RWPE2 (cell line): ENCODE measurements at places on chromosomes 2 and 18.

GRCh38 chr2:149687052-149687427 lies 99.5 kb upstream of the MMADHC start:
- DNase-seq, result no peak

DNA sequence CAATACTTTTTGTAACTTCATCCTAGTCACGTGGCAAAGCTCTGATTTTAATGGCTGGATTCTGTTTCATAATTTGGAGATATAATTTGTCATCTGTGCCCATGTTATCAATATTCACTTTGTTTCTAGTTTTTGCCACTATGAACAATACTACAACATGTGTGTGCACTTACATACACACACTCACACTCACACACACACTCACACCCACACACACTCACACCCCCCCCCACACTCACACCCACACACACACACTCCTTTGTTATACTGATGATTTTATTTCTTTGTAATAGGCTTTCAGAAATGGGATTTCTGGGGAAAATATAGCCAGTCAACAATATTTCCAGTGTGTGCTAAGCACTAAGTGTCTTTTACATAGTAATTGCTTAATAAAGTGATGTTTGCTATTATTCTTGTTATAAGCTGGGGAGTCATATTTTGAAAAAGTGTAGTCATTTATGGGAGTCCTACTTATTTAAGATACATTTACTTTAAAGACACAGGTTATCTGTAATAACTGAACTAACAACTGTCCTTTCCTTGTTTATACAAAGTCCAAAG lies 22.8 kb upstream of the ROCK2 start:
- no peak for DNase-seq

DNA sequence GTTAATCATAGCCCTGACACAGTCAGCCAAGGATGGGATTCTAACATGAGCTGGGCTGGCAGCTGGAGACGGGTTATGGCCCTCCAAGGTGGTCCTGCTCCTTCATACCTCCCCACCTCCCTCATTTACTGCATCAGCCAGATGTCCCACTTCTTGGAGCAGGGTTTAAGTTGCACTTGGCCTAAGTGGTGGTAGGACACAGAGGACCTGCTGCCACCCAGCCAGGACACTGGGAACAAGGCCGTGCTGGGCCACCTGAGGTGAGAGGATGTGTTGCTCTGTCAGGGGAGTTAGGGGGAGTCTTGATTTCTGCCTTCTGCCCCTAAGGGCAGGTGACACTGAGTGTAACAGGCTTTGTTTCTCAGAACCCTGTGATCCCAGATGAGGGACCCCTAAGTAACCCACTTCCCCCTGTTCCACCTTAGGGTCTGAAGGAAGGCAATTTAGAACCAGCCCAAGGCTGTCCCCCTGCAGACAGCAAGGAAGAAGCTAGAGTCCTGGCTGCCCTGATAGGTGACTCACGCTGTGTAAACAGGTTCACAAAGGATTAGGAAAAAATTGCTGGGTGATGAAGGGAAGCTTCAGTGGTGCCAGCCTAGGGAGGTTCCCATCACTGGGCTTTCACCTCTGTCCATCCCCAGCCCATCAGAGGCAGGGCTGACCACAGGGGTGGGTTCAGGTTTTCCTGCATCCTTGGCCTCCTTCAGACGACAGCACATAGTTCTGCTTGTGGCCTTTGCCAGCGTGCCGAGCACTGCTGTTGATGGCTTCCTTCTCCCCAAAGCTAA lies 114.3 kb upstream of the MCFD2 start:
- no peak for DNase-seq

- DNase-seq, result no peak
Measured at GRCh38 chr2:218091746-218092145, 22.7 kb downstream of the RUFY4 start.

DNA sequence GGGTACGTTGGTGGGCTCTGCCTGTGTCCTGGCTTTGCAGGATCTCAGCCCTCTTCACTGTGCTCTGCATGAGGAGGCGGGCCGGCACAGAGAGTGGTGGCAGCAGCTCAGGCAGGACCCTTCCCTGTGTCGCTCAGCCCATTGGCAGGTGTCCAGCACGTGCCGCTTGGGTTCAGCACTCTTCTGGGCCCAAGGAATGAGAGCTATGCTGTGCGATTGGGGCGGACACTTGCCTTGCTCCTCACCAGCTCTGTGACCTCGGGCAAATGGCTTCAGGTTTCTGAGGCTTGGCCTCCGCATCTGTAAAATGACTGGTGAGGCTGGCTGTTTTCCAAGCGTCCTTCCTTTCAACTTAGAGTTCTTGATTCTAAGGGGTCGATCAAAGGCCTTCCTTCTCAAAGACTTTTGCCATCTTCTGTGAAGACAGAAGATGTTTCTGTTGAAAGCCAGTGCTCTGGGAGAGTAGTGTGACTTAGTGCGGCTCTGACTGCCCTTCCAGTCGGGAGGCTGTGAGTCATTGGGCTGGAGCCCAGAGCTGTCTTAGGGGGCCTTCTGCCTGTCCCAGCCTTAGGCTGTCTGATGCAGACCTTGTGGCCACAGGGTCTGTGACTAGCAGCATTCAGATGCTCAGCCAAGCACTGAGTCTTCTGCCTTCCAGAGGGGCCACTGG lies 35.6 kb downstream of the GLI2 start:
- peak; percentile 59 for DNase-seq

DNA sequence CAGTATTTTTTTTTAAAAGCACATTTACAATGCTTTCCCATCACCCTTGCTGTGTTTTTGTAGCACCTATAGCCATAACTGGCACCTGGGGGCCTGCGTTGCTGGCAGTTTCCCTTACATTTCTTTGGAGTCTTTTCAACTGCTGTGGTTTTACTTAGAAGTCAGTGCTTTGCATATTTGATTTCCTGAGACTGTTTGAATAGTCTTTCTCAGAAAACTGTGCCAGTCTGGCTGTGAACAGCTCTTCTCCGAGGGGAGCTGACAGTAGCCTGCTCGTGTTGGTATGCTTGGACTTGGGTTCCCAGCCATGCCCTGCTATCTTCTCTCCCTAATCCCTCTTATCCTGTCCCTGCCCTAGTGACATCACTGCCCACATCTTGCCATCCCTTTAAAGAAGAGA lies 81.5 kb downstream of the DPP4 start:
- DNase-seq, result no peak

DNA sequence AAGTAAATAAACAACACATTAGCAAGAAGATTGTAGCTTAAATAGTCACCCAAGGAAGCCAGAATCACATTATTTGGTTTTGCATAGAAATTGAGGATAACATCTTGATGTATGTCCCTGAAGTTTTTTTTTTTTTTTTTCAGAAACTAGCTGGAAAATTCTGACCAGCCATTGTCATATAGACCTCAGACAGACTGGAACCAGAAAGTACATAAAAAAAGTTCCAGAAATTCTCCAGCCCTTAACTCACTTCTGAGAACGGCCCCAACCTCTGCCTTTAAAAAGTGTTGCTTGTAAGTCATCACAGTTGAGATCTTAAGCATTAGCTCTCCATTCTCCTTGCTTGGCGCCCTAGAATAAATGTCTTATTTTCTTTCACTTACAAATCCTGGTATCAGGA lies 350.5 kb downstream of the CCDC85A start:
- DNase-seq, result no peak

DNA sequence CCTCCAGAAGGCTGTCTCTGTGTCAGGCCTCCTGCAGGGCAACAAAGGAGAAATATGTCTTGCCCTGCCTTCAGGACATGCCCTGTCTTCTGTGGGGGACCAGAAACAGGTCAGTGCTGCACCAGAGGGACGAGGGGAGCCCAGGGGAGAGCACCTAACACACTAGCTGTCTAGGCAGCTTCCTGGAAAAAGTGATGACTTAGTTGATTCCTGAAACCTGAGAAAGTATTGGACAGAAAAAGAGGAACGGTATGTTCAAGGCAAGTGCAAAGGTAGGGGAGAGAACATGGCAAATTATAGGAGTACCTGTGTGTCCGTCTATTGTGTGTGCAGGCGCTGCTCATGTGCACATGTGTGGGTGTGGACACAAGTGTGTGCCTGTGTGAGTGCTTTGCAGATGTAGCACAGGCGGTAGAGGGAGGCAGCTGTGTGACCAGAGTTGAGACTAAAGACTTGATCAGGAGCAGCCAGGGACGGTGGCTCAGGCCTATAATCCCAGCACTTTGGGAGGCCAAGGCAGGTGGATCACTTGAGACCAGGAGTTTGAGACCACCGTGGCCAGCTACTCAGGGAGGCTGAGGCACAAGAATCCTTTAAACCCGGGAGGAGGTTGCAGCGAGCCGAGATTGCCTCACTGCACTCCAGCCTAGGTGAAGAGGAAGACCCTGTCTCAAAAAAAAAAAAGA lies 119.5 kb downstream of the GYPC start:
- no peak for DNase-seq
